ENCODE measurements at places on chromosomes 13 and 19.

DNA sequence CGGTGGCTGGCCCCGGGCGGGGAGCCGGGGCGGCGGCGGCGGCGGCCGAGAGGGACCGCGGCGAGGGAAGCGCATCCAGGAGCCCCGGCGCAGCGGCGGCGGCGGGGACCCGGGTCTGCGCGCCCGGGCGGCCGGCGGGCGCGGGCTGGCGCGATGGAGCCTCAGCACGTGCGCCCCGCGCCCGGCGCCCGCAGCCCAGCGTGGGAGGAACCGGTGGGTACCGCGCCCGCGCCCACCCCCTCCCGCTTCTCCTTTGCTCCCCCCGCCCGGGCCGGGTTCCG, 7.8 kb upstream of the DGKH start:
- DNase-seq: no peak

- DNase-seq: no peak
Measured at GRCh38 chr13:110366733-110367132, 59.6 kb downstream of the COL4A2 start.

GRCh38 chr19:6213266-6213595, 66.5 kb downstream of the MLLT1 start:
- DNase-seq: no peak

- DNase-seq: no peak
Measured at GRCh38 chr13:110353339-110353977, 46.4 kb downstream of the COL4A2 start.

DNA sequence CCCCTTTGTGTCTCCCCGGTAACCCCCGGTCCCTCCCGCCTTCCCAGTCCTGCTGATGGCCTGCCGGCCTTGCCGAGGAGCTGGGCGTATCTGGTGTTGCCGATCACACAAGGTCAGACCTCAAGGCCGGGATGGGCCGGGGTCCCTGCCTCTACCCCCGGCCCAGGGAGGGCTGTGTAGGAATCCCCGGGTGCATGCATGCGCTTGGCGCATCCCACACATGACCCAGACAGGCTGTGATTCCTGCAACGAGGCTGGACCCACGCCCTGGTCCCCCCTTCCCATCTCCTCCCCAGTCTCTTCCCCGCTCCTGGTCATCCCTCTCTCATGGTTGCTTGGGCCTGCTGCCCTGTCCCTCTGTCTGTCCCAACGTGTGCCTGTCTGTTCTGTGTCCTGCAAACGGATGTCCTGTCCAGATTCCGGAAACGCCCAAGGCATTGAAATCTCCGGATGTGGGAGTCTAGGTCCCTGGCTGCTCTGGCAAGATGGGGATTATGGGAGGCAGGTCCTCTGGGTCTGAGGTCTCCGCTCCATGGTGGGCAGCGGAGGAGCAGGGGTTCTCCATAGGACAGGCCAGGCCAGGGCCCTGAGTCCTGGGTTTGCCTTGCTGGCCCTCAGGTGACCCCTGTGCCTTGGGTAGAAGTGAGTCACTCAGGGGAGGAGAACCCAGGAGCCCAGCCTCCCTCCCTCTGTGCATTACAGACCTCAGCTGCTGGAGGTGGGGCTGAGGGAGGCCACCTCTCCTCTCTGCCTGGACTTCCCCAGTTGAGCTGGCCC, 1.6 kb downstream of the PKN1 start:
- no peak for DNase-seq

DNA sequence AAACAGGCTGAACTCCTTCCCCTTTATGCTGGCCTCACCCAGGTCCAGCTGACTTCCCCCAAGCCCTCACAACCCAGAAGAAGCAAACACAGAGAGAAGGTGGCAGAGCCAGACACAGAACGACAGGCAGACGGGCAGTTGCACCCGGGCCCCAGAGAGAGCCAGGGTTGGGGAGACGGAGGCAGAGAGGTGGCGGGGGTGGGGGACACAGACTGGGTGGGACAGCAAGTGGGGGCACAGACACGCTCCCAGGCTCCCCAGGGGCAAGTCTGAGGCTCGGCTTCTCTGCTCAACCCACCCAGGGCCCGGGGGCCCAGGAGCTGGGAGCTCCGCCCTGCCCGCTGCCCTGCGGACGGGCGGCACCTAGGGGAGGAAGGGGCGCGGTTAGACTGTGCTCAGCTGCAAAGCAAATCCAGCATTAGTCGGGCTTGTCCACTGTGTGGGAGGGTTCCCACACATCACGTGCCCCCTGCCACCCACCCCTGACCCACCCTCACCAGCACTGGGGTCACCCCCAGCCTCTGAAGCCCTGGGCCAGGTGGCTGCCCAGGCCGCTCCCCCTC, 31.3 kb upstream of the ASF1B start:
- no peak for DNase-seq

Data from endothelial cell (in vitro differentiated cells).